ENCODE measurements at places on chromosomes 1 and 21.

- DNase-seq: no peak
Measured at GRCh38 chr1:47622776-47623556, 185.1 kb downstream of the FOXD2 start.

DNA sequence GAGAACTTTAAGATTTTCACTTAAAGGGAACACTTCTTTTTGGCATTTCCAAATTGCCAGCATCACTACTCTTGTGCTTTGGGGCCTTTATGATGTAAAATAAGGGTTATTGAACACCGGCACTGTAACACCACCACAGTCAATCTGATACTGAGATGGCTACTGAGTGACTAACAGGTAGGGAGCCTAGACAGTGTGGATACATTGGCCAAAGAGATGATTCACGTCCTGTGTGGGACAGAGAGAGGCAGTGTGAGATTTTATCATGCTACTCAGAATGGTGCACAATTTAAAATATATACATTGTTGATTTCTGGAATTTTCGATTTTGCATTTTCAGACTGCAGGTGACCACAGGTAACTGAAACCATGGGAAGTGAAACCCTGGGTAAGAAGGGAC, 261.6 kb downstream of the SPATA17 start:
- no peak for DNase-seq

DNA sequence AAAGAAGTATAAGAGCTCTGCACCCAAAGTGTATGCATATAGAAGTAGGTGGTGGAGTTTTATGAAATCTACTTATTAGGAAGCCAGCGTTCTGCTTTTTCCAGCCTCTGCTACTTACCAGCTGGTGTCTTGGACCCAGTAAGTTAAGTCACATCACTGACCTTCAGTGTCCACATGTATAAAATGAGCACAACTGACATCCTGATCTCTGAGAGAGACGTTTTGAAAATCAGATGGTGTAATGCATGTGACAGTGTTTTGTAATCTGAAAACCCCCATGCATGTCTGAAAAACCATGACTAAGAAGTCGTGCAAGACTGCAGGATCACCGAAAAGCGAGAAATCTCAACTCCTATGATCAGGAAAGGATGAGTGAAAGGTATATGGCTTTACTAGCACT, 2.0 kb downstream of the CR1 start:
- no peak for DNase-seq

DNA sequence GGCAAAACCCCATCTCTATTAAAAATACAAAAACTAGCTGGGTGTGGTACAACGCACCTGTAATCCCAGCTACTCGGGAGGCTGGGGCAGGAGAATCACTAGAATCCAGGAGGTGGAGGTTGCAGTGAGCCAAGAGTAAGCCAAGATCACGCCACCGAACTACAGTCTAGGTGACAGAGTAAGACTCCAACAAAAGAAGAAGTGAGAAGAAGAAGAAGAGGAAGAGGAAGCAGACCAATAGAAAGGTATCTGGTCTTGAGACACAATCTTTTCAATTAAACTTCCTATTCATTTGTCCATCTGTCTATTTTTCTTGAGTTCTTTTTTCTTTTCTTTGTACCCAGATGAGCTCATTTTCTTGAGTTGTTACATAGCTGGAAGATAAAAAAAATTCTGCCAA, 55.7 kb upstream of the ACADM start:
- no peak for DNase-seq

GRCh38 chr1:202243006-202243405, 49.4 kb downstream of the LGR6 start:
- DNase-seq: no peak

DNA sequence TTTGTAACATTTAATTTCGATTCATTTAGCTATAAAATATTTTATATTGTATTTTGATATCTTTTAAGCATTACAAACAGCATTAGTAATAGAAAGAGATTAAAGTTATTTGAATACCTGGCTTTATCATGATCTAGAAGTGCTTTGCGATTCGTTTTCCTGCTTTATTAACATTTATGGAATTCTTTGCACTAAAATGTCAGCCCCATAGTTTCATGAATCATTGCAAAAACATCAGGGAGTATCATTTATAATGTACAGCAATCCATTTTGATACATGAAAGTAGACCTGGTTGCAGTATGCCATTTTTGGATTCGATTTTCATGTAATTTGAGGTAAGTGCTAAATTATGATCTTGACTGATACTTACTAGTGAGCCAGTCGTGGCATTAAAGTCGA, 108.0 kb upstream of the DPYD start:
- no peak for DNase-seq

- DNase-seq: no peak
Measured at GRCh38 chr1:226355669-226356551, 46.9 kb upstream of the LIN9 start.

DNA sequence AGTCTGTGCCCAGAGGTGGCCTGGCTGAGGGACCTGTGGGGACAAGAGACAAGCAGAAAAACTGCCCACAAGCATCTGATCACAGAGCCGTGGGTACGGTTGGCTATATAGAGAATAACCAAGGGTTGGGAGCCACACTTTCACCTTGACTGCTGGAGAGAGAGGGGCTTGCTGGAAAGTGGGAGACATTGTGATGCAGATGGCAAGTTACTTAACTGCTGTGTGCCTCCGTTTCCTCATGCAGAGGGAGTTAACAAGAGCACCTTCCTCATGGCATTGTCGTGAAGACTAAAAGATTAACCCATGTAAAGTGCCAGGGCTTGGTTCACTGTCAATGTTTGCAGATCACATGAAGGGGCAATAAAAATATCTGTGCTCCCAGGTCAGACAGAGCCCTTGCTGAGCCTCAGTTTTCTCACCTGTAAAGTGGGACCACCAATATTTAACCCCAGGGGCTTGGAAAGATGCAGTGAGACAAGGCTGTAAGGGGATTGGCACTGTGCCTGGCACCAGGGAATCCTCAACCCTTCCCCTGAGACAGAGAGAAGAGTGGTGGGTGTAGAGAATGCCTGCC, 52.8 kb downstream of the SDC3 start:
- DNase-seq: no peak

DNA sequence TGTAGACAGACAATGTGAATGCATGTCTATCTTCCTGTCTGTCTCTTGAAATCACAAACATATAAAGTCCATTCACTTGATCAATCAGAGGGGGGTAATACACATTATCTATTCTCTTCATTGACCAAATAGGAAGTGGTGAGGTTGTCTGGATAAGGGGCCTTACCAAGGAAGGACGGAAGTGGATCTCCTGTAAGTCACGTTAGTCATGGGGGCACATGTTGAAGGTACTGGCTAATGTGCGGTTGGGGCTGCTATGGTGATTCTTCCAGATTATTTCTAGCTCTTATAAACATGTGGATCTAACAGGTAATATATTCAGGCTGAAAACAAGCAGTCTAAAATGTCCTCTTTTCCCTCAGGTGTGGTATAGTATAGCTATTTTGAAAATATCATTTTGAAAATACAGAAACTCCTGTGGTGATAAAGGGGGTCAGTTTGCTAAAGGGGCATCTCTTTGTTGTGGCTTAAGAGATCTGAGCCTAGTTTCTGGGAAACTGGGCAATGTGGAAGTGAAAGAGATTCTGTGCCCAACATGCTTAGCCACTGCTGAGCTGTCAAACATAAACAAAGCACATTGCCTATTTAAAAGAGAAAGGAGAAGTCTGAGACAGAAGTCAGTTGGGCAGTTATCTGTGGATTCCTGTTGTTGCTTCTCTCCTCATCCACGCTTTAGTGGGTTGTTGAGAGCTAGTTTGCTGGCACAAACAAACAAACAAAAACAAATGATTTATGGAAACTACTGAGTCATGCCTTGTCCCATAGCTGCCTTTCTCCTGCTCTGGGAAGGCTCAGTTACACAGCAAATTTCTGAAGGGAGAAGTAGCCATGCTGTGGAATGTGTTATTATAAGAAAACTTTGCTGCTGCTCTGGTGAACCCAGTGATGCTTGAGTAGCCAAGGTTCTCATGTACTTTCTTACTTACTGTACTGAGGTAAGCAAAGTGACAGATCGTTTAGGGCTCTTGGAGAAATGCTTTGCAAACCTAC, 166.9 kb downstream of the HLX start:
- DNase-seq: no peak

- no peak for DNase-seq
Measured at GRCh38 chr1:73943270-73943669, 254.7 kb downstream of the LRRIQ3 start.

DNA sequence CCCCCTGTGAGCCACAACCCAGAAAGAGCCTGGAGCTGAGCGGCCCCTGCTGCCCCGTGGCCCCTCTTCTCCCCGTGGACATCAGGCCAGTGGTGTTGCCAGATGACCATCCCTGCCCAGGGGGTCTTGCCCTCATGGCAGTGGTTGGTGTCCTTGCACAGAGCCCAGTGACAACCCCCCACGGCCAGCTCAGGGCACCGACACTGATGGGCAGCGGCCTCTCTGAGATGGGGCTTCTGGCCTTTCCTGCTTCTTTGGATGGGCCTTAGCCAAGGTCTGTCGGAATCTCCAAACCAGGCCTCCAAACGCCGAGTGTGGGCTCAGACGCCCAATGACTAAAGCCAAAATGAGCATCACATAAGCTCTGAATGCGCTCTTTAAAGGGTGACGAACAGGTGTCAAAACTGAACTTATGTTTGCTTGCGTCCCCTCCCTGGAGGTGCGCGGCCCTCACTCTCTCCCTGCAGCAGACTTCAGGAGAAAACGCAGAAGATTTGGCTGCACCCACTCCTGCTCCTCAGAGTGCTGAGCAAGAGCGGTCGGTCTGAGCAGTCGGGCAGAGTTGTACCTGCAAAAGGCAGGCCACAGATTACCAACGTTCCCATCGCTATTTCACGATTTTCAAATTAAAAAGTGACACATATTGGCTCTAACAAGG, 41.9 kb downstream of the UBE2G2 start:
- no peak for DNase-seq

DNA sequence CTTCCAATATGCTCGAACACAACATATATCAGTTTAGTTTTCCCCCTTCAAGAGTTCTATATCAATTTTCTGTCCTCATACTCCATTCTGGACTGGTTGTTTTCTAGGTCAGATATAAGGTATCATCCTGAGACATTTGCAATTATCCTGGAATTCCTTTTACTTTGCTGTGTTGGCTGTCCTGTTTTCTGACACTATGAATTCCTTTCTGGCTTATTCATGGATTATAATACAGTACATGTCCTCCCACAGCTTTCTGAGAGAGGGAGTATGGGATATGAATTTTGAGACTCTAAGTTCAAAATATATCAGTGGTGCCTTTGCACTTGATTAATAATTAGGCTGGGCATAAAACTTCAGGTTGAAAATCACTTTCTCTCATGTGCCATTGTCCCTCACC, 11.9 kb downstream of the PHTF1 start:
- DNase-seq: no peak

DNA sequence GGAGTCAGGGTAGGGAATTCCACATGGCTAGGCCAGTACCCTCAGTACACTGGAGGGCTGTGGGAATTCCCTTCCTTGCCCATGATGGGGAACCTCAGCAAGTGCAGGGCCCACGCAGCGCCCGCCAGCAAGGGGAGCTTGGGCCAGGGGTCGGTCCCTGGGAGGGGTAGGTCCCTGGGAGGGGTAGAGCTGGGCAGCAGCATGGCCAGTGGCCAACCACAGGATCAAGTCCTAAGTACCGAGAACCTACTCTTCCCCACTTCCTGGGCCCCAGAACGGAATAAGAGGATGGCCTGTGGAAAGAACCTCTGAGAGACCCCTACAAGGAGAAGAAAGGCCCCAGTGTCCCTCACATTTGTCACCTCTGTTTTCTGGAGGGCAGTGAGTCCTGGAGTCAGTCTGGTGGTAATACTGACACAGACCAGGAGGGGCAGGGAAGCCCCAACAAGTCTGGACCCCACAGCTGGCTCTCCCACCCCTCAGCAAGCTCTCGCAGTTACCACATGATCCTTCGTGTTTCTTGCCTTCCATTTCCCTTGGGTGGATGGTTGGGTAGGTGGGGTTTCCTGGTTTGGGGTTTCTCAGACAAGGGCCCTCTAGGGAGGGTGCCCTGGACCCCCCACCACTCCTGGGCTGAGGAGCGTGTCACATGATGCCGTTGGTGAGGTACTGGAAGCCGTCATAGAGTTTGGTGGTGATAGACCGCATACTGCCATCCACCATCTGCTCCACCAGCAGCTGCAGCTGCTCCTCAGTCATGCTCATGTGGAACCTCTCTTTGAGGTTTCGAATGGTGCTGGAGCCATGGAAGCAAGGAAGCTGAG, 10.3 kb downstream of the ZNF687 start:
- DNase-seq: no peak

DNA sequence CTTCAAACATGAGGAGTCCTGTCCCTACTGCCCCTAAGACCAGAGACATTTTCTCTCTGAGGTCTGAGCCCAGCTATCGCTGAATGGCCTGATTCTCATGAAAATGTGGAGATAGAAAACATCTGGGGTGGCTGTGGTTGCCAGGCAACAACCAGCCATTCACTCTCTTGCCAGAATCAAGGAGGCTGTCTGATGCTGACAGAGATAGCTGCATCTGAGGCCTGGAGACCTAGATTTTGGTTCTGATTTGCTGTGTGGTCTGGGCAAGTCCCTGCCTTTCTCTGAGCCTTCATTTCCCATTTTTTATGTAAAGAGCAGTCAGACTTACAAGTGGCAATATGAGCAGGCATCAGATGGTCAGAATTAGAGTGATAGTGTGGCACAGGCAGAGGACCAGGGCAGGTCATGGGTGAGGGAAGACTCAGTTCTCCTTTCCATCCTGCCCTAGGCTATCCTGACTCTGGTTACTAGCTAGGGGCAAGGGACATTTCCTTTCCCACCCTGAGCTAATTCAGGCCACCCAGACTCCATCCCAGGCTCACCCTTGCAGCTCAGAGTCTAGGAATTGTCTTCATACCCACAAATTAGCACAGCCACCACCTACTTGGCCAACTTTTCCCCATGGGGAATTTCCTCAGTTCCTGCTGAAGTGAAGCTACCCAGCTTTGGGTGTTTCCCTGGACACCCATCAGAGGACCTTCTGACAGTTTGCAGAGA, 20.0 kb upstream of the RNF19B start:
- DNase-seq: no peak

DNA sequence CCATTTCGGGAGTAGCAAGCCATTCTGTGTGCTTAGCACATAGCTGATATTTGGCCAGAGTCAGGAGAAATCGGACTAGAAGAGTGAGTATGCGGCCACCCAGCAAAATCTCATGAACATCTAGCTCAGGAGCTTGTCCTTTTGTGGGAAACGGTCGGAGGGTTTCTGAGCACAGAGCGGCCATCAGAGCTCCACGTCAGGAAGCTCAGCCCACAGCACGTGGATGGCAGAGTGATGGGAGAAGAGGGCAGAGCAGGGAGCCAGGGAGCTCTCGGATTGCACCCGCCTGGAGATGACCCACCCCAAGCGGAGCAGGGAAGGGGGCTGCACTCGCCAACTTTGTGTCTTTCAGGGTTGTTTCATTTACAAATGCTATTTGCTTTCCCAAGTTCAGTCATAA, 13.9 kb downstream of the RCAN3 start:
- DNase-seq: no peak

- DNase-seq: no peak
Measured at GRCh38 chr1:246482805-246483568, 24.1 kb downstream of the SMYD3 start.
